ENCODE measurements at places on chromosomes 11 and 22.

DNA sequence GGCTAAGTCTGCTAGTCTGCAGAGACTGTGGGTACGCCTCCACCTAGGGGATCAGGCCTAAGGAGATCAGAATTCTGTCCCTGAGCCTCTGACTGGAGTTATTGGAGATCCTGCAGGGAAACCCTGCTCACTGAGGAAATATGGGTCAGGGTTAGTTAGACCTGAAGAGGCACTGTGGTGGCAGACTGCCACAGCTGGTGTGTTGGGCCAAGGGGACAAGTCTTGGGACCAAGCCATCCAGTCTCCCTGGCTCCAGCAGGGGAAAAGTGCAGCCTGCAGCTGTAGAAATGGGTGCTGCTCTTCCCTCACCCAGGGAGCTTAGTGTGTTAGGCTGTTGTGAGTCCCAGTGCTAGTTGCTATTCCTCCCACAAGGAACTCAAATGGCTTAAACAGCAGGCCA lies 334.8 kb upstream of the LARGE1 start:
- DNase-seq: no peak

DNA sequence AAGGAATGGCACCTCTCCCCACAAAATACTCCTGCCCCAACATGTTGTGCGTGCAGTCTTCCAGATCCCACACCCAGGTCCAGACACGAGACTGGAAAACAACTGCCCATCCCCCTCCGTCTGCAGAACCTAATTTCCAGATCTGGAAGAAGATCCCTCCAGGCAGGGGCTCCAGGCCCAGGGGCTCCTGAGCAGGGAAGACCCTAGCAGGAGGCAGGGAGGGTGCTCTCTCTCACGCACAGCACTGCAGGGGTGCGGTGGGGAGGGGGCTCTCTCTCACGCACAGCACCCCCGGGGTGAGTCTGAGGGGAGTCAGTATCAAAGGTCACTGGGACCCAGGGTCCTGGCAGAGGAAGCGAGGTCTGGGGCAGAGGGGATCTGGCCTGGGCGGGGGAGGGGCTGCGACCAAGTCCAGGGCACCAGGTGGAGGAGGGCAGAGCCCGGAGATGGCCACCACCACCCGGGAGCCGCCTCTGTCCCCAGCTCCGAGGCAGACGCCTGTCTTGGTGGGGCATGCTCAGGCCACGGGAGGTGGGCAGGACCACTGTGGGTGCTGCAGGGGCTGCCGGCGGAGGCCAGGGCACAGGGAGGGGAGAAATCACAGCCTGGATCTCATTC lies 1.7 kb downstream of the MLC1 start:
- no peak for DNase-seq

GRCh38 chr11:13012056-13012661 lies 3.0 kb downstream of the RASSF10 start:
- DNase-seq: no peak

DNA sequence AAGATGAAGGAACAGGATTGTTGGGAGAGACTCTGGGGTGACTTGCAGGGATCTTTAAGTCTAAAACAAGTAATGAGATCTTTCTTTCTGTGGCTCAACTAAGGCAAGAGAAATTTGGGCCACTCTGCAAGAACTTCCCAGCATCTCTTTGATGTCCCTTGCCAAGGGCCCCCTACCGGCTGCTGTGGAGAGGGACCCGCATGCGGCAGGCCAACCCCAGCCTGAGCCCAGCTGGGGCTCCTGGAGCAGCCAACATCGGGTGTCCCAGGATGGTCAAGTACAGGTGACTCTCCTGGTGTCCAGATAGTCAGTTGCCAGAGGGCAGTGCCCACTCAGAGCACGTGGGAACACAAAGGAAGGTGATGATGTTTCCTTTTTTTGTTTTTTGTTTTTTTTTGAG lies 363.2 kb downstream of the TBC1D22A start:
- no peak for DNase-seq

DNA sequence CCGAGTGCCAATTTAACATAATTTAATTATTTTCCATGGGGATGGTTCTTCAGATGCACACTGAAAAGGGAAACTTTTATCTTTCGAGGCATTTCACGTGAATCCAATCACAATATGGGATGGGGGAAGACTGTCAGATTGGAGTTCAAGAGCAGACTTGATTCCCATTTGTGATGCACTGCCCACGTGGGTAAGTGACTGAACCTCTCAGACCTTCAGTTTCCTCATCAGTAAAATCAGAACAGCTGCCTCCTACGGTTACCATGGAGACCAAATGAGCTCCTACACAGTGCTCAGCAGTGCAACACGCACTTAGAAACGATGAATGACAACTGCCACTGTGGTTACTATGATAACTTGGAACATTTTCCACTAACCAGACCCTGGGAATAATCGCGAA lies 21.7 kb downstream of the KIAA0930 start:
- DNase-seq: peak; percentile 20

- no peak for DNase-seq
These were observed 91.9 kb downstream of the CSTPP1 start for GRCh38 chr11:47028195-47029093.

GRCh38 chr22:39021552-39022250 lies 774 bp downstream of the APOBEC3D start:
- DNase-seq: no peak

GRCh38 chr22:39728236-39728860 lies 157.8 kb downstream of the CACNA1I start:
- no peak for DNase-seq

- DNase-seq: no peak
These were observed 101.0 kb upstream of the AKIP1 start for GRCh38 chr11:8809939-8810539.

DNA sequence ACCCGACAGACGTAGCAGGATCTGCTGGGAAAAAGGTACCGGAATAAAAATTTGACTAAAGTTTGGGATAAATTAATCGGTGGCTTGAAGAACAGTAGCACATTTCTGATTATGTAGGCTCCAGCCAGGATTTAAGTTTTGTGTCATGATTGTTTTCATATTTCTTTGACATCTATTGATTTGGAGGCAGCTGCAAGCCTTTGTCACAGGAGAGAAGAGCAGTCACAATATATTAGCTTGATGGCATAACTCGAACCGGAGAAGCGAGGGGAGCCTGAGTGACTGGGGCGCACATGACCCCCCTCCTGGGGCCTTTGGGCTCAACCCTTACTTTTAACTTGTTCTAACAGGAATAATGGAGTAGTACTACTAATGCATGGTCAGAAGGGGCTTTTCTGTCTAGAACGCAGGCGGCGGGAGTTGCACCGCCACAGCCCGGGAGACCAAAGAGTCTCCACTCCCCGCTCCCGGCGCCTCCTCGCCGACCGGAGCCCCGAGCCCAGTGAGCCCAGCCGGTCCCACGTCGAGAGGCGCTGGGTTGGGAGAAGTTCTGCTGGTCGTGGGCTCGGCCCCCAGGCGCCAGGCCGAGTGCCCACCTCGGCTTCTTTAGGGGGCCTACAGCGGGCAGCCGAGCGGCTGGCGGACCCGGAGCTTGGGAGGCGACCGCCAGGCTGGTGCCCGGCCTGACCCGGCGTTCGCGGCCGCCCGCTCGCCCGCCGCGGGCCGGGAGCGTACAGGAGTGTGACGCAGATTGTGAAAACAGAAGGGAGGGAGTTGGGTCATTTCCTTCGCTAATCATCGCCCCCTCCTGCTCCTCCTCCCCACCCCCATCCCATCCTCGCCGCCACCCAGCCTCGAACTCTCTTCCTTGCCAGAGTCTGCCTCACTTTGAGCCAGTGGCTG lies 15.7 kb upstream of the PAX6 start:
- DNase-seq: no peak

DNA sequence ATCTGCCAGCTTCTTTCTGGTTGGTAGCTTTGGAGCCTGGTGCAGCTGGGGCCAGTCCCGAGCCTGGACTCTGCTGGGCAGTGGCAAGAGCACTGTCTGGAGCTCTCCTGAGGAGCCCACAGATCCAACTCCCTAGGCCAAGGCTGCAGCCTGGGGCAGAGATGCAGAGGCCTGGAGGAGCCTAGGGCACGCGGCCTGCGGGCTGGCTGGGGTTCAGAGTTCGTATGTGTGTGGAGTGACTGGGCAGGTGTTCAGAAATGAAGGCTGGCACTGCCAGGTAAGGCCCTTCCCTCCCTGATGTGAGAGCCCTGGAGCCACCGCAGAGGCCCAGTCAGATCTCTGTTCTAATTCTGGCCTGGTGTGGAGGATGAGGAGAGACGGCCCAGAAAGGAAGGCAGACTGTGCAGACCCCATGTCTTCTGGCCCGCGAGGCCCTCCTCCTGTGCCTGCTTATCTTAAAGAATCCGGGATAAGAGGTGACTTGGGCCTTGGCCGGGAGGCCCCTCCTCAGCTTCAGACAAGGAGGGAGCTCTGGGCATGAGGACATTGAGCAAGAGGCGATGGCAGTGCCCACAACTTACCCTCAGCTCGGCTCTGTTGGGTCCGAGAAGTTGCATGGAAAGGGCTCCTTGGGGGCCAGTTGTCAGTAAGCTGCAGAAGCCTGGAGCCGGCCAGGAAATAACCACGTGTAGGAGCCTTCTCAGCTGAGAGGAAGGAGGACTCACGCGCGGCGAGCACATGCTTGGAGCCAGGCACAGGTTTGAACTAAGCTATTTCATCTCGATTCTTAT lies 62.2 kb upstream of the B3GAT1 start:
- no peak for DNase-seq

GRCh38 chr11:11993839-11994238 lies 14.6 kb downstream of the DKK3 start:
- no peak for DNase-seq

GRCh38 chr11:130478204-130478701 lies 29.8 kb downstream of the ADAMTS15 start:
- DNase-seq: no peak

DNA sequence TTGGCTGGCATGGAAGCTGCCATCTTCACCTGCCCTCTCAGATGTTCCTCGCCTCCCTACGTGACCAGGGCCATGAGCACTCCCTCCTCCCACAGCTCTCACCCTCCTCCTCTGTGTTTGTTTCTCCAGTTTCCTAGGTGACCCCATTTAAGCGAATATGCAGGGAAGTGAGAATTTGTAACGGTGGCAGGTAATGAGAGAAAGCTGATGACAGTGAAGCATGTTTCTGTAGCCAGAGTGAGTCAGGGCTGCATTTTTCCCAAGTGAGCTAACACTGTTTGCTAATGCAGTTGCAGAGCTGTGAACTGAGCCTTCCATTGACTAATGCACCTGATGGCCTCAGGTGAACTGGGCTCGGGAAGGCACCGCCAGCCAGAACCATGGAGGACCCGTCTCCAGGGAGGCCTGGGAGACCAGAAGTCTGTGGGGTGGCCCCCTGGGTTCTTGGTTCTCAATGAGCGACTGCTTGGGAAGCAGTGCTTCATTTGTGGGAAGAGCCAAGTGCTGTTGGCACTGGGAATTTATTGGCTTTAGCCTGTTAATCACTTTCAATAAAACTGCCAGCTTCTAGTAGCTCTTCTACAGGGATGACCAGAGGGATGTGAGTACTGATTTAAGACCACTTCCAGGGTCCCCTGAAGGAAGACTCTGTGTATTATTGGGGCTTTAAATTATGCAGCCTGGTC lies 64.5 kb downstream of the BARX2 start:
- DNase-seq: no peak

- DNase-seq: no peak
These were observed 2.0 kb downstream of the SERPINH1 start for GRCh38 chr11:75563978-75564552.

DNA sequence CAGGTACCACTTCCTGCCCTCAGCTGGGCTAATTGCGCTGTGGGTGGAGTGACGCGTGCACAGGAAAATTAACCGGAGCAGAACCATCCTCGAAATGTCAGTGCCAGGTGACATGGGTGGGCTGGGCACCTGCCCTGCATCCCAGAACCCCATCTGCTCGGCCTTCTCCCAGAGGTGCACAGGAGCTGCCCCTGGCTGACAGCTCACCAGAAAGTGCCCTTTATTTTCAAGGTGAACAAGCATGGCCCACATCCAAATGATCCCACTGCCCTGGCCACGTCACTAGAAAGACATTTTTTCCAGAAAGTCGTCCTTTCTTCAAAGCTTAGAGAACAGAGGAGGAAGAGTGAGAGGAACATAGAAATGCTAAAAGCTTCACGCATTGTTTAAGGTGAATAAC lies 4.1 kb upstream of the ELFN2 start:
- no peak for DNase-seq

GRCh38 chr11:26324270-26324669 lies 7.7 kb upstream of the ANO3 start:
- DNase-seq: no peak

DNA sequence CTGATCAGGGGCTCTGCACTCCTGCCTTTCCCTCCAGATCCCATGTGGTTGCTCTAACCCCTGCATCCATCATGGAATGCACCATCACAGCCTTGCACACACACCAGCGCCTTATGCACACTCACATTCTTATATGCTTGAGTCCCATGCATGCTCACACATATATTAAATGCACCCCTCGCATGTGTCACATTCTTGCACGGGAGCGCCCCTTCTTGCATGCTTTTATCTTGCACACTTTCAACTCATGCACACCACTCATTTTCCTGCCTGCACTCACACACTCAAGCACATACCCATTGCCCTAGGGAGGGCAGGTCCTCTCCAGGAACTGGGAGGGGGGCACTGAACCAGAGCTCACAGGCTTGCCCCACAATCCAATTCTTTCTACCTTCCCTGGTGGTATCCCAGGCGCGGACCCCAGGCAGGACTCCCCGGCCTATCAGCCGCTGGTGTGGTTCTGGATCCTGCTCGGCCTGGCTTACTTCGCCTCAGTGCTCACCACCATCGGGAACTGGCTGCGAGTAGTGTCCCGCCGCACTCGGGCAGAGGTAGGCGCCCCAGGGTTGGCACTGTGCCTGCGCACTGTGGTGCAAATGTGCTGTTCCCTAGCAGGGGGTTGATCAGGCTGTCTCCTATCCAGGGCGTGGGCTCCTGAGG lies 2.3 kb upstream of the CATSPERZ start:
- DNase-seq: no peak

DNA sequence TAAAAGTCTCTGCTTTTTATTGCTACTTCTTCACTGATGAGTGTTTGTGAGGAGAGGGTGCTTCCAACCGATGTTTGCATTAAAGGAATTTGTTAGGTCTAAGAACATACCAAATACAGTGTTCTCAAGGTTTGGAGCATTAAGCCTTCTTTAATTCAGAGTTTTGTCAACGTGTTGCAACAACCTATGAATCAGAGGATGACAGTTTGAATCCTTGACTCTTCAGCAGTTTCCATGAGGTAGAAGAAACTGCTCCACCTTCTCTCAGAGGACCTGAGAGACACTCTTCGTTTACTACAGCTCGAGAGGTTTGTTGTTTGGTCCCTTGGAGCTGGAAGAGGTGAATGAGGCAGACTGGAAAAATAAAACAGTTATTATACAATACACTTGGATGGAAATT lies 55.7 kb downstream of the NCAM1 start:
- DNase-seq: no peak

DNA sequence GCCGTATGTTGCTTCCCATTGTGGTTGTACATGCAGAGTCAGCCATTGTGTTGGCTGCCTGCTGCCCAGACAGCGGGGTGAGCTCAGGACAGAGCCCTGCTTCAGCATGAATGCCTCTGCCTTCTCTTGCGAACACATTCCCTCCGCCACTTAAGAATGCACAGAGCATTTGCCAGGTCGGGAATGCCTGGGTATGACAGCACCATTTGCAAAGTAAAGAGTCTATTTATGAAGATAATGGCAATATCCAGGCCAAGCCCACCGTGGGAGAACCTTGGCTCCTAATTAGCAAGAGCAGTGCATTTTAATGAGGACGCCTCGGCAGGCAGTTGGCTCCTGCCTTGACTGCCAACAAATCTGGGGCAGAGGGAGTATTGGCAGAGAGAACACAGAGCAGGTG lies 62.5 kb upstream of the SORL1 start:
- no peak for DNase-seq
